Glomerular endothelial cell (primary cell): ENCODE measurements at places on chromosomes 5 and 9.

- no peak for DNase-seq
These were observed 5.7 kb upstream of the NIPAL4 start for GRCh38 chr5:157454273-157454672.

GRCh38 chr5:124253203-124253810 lies 493.1 kb downstream of the ZNF608 start:
- no peak for DNase-seq

DNA sequence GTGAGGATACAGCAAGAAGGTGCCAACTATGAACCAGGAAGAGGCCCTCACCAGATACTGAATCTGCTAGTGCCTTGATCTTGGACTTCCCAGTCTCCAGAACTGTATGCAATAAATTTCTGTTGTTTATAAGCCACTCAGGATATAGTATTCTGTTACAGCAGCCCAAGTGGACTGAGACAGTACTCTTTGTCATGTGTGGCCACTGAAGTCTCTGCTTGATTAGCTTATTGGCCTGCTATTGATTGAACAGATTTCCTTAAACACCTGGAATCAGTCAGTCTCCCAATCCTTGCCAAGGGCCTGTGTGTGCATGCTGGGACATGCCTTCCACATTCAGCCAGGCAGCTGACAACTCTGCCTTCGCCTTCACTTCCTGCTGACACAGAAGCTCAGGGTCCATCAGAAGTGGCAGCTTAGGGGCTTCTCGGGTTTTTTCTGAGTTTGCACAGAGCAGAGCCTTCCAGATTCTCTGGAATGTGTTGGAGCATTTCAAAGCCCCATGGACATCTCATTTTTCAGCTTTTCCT lies 13.7 kb upstream of the ROR2 start:
- no peak for DNase-seq

GRCh38 chr5:177553671-177554429 lies 513 bp downstream of the FAM193B start:
- DNase-seq = no peak

DNA sequence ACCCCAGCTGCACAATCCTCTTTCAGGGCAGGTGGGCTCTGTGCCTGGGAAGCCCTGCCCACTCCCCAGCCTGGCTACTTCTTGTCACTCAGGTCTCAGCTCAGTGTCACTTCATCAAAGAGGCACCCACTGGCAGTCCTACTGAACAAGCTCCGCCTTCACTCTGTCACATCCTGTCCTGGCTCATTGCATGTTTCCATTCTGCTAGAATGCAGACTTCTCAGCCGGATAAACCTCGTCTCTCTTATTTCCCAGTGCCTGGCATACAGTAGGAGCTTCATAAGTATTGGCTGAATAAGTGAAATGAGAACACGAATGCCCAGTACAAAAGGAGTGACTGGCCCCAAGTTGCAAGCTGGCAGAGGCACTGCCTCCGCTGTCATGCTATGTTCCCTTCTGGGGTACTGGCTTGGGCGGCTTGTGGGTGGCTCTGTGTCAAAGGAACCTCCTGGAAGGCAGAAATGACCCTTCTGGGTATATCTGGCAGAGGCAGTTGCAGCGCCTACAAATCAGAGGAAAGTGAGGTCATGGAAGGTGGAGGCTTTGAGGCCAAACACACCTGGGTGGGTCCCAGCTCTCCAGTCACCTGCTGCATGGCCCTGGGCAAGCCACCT lies 98.3 kb upstream of the PHYKPL start:
- no peak for DNase-seq

DNA sequence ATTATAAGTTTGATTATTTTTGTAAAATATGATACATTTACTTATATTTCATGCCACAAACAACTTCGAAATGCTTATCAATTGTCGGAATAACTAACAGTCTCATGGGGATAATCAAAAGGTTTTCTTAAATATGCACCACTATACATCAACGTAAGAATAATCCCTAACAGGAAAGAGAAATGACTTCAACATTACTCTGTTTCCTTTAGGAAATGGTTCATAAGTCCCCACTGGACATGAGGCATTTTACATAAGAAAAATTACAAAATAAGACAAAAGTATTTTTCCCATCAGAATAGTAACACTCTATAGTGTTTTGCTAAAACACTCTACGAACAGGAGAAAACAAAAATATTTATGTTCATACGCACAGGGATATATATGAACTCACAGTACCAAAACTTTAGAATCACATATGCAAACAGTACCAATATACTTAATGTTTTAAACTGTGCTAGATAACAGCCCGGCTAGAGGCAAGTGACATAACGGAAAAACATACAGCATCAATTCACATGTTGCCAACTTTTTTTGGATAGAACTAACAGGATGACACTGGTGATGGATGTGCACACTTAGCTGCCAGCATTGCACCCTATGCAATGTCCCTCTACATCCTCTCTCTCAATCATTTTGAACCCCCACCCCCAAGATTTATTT lies 120.5 kb downstream of the NFIB start:
- peak; percentile 78 for DNase-seq

- no peak for DNase-seq
These were observed 85.8 kb downstream of the AOPEP start for GRCh38 chr9:94812343-94812742.

GRCh38 chr9:105887679-105888078 lies 193.3 kb downstream of the TMEM38B start:
- DNase-seq = no peak

GRCh38 chr9:78280982-78281668 lies 15.8 kb upstream of the PSAT1 start:
- no peak for DNase-seq

GRCh38 chr9:108963459-108964143 lies 29.4 kb downstream of the ABITRAM start:
- no peak for DNase-seq

GRCh38 chr9:137778914-137779313 lies 98.7 kb upstream of the CACNA1B start:
- DNase-seq = no peak

DNA sequence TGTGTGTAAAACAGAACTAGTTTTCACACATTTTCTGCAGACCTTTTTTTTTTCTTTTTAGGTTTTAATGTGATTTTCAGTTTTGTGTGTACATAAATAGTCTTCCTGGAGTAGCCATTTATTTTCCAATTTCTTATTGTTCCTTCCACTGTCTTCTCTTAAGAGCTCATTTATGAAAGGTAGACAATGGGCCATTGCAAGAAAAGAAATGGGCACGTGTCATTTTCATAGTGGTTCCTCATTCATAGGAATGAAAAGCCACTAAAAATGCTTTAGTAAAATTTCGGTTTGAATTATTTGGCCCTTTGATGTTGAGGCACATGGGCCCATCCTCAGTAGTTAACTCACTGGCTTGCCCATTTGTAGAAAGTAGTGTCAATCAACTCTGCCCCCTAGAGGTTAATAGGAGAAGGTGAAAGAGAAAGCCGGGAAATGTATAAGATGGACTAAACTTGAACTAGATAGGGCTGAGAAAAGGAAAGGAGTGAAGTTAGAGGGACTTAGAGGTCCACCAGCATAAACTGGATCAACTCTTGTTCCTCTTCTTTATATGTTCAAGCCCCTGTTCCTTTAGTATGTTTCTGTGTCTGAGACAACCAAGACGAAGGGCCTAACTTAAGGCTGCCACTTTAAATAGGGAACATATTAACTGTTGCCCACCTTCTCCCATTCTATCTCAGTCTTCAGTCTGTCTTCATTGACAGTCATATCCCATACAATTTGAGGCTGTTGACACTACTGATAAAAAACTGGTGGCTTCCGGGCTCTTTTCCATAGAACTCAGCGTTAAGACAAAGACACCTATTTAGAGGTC lies 72.6 kb downstream of the SMARCA2 start:
- peak; percentile 34 for DNase-seq

DNA sequence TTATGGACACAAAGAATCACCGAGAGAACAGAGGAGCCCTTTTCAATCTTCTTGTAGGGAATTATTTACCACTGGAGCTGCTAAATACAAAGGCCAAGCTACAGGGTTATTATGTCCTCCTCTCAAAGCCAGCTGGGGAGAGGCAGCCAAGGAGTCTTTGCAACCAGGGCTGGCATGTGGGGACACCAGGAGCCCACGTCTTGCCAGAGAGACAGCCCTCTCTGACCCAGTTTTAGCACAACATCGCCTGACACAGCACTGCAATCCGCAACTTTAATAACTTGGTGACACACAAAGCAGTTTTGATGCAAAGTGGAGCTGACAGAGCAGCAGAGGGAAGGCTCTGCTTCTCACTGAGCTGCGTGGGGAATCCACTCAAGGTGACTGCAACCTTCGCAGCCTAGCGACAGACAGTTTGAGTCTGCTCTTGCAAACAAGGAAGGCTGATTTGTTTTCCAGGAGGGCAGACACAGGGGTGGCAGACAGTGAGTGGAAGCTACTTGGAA lies 33.6 kb downstream of the TLR4 start:
- no peak for DNase-seq

DNA sequence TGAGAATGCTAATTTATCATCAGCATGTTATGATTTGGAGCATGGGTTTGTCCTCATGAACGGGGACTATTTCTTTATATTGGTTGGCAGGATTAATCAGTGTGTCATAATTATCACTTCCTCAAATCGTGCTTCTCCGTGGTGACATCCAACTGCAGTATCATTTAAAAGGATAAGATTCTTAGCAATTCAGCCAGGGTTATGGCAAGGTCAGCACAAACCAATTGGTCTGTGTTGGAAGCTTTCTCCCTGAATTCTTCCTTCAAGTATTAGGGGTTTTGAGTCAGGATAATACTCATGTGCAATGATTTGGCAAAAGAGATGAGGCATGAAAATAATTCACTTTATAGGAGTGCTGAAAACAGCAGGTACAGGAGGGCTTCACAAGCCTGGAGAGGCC lies 5.5 kb upstream of the CAMLG start:
- DNase-seq = no peak

- no peak for DNase-seq
These were observed 54.3 kb upstream of the TNFSF15 start for GRCh38 chr9:114860187-114860586.

DNA sequence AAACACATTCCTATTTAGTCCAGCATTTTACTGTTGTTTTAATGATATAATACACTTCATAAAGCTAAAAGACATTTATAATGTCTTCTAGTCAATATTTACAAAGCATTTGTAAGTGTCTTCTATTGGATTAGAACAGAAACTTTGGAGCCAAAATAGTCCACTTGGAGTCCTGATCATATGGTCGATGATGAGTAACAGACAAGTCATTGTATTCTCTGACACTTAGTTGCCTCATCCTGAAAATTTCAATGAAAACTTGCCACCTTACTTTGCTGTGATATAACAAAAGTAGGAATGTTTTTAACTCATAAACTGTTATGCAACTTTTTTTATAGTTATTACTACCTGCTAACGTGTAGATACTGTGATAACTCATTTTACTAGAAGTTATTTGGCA lies 132.5 kb downstream of the GABRB2 start:
- DNase-seq = no peak

DNA sequence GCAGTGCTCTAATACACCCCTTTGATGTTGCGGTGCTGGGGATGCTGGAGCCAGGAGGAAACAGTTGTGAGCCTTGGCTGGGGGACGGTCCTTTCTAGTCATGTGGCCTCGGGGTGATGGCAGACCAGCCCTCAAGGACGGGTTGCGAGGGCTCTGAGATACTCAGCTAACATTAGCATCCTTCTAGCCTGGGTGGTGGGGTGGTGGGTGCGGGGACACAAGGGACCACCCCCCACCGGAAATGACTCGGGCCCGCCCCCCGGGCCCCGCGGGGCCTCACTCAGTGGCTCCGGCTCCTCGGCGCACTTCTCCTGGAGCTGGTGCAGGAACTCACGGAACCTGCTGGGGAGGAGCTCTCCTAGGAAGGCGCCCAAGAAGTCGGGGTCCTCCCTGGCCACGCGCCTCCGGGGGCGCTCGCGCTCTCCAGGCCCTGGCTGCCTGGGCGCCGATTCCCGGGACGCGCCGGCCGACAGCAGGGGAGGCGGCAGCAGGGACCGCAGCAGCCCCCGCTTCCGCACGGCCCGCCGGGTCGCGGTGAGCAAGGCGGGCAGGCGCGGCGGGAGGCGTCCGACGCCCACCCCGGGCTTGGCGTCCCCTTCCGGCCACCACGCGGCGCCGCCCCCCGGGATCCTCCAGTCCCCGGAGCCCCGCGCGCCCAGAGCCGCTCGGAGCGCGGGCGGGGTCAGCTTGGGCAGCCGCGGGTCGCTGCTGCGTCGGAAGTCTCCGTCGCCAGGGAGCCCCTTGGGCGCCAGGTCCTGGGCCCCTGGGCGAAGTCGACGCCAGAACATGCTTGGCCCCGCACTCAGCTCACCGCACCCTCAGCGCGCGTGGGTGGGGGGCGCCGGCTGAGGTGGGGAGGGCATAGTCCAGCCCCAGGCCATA lies 873 bp downstream of the C9orf50 start:
- DNase-seq = no peak

DNA sequence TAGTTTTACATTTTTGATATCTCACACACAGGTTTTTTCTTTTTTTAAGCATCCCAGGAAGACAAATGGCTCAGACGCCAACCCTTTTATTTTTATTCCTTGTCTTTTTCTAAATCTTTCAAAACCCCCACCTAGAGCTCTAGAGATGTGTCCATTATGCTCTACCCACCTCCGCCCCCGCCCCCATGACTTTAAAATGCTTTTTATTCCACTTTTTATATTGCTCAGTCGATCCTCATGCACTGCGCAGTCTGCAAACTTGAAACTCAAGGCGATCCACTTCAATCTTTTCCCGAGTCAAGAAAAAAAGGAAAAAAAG lies 411 bp upstream of the MAT2B start:
- DNase-seq = no peak

- DNase-seq = no peak
These were observed 714.8 kb downstream of the TLR4 start for GRCh38 chr9:118418887-118419565.

DNA sequence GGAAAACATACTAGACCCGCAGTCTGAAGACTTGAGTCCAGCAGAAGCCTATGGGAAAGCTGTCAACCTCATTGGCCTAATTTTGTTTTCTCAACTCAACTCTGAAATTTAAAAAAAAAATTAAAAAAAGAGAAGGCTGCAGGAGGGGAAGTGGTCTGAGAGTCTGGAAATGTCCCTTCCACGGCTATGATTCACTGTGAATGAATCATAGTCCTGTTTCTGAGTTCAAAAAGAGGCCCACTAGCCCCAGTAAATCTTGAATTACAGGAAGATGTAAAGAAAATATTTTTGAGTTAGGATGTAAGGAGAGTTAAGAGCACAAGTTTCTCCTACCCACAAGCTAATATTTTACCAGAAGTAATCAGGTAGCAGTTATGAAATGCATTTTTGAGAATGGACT lies 565.5 kb upstream of the DMAC1 start:
- DNase-seq = peak; percentile 55

DNA sequence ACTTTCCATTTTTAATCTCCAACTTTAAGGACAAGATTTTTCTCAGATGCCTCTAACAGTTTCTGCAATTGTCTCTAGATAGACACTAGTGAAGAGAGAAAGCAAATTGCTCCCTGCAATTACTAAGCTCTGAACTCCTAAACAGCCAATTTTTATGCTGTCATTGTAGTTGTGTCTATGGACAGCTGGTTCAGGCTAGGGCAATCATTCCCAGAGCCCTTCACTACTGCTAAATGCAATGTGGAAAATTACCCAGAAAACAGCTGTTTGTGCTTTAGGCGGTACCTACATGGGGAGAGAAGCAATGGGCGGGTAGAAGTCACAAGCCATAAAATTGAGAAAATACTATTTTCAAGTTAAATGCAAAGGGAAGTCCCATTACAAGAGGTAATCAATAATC lies 211.6 kb downstream of the SPOCK1 start:
- DNase-seq = no peak
